ENCODE measurements at places on chromosomes 5 and 9. TPM values are rescaled to one million over a fixed set of nuclear protein-coding genes. Genes with fewer than 3 reads are reported as not detected.

GRCh38 chr5:96125231-96125891 is 163.7 kb upstream of the ELL2 start:
- H3K27me3 ChIP-seq, result no peaks in the 10 kb centered on the region
- no peak overlapping the region for H3K27ac ChIP-seq
- H3K36me3 ChIP-seq, result no peaks in the 10 kb centered on the region
- no peak for DNase-seq
- no peaks in the 10 kb centered on the region for H3K4me1 ChIP-seq

GRCh38 chr9:18543406-18544192 is 69.6 kb downstream of the ADAMTSL1 start:
- no peak overlapping the region for H3K27ac ChIP-seq
- no peaks in the 10 kb centered on the region for H3K36me3 ChIP-seq
- DNase-seq, result no peak
- H3K4me1 ChIP-seq, result no peaks in the 10 kb centered on the region
- no peak overlapping the region for H3K4me3 ChIP-seq

DNA sequence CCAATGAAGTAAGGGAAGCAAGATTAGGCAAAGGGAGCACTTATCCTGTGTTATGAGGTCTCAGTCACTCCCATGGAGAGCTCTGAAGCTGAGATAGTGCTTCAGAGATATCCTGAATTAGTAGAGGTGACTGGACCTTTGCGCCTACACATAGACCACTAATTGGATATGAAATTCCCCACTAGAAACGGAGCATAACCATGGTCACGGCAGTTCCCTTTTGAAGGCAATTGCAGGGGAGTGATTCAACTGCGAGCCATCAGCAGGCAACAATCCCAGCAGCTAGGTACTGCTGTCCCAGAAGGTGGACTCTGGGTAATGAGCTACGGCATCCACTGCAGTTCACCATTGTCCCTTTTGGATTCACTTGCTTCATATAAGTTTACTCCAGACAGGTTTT is 267.7 kb upstream of the RASA1 start:
- no peaks in the 10 kb centered on the region for H3K36me3 ChIP-seq
- H3K27ac ChIP-seq, result no peak overlapping the region
- H3K4me3 ChIP-seq, result no peak overlapping the region
- peaks cover 2% of the 10 kb centered on the region for H3K27me3 ChIP-seq
- no peaks in the 10 kb centered on the region for H3K4me1 ChIP-seq

- no peak for DNase-seq
- no peaks in the 10 kb centered on the region for H3K36me3 ChIP-seq
- no peaks in the 10 kb centered on the region for H3K27me3 ChIP-seq
- no peak overlapping the region for H3K4me3 ChIP-seq
- H3K4me1 ChIP-seq, result no peaks in the 10 kb centered on the region
These were observed 354.3 kb downstream of the RAB3C start for GRCh38 chr5:58937031-58937681.

DNA sequence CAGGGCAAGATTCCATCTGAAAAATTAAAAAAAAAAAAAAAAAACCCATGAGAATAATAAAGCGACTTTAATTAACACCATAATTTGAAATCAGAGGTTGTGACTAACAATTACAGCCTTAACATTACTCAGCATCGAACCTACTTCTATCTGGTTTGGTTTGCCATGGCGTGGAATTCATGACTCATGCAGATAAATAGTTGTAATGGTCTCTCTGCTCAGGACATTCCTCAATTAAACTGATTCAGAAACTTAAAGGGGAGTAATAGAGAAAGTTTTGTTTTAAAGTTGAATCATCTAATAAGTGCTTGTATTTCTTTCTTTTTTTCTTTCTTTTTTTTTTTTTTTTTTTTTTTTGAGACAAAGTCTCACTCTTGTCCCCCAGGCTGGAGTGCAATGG is 135.5 kb downstream of the SPATA31D1 start:
- H3K27me3 ChIP-seq, result no peaks in the 10 kb centered on the region
- no peak overlapping the region for H3K4me3 ChIP-seq
- DNase-seq, result no peak
- H3K27ac ChIP-seq, result no peak overlapping the region
- H3K36me3 ChIP-seq, result no peaks in the 10 kb centered on the region
- no peaks in the 10 kb centered on the region for H3K4me1 ChIP-seq

ITGA1 gene
- total RNA-seq, result 0.47 TPM

- H3K27me3 ChIP-seq, result no peaks in the 10 kb centered on the region
- no peak for DNase-seq
These were observed 89.3 kb downstream of the SEMA5A start for GRCh38 chr5:9456435-9457042.

DNA sequence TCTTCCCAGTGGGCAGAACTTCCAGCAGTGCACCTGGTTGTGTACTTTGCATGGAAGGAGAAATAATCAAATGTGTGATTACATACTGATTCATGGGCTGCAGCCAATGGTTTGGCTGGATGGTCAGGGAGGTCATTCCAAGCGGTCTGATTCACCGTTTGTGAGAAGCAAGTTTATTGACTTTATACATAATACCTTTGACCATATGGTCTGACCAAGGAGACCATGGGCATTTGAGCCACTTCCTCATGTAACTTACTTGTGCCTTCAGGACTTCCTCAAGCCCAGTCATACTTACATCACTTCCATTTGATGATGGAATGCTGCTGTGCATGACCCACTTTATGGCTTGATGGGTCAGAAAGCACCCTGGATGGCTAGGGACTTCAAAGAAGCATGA is 41.1 kb downstream of the DAP start:
- no peak overlapping the region for H3K4me3 ChIP-seq
- no peak for DNase-seq
- peaks cover under 1% of the 10 kb centered on the region for H3K36me3 ChIP-seq
- no peaks in the 10 kb centered on the region for H3K27me3 ChIP-seq
- no peak overlapping the region for H3K27ac ChIP-seq

DNA sequence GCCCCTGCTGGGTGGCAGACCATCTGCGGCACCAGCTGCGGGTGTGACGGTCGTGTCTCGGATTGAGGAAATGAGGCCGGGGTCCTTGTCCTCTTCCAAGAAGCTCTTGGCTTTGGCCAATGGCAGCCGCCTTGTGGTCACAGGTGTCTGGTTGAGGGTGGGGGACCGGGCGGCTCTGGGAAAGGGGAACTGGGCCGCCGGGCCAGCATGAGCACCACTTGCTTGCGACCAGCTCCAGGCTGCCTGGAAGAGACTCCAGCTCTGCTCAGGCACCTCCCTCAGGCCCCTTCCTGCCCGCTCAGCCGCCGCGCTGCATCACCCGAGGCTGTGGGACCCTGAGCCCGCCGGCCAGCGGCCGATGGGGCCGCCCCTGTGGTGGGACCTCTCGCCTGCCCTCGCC is 59.7 kb downstream of the RXRA start:
- no peak overlapping the region for H3K27ac ChIP-seq
- H3K36me3 ChIP-seq, result no peaks in the 10 kb centered on the region

FOXD4L6 gene
- total RNA-seq, result not detected

- H3K4me3 ChIP-seq, result no peak overlapping the region
- no peaks in the 10 kb centered on the region for H3K36me3 ChIP-seq
- H3K27me3 ChIP-seq, result no peaks in the 10 kb centered on the region
- no peak overlapping the region for H3K27ac ChIP-seq
- H3K4me1 ChIP-seq, result no peaks in the 10 kb centered on the region
These were observed 13.8 kb upstream of the PLEKHG4B start for GRCh38 chr5:77957-78804.

DNA sequence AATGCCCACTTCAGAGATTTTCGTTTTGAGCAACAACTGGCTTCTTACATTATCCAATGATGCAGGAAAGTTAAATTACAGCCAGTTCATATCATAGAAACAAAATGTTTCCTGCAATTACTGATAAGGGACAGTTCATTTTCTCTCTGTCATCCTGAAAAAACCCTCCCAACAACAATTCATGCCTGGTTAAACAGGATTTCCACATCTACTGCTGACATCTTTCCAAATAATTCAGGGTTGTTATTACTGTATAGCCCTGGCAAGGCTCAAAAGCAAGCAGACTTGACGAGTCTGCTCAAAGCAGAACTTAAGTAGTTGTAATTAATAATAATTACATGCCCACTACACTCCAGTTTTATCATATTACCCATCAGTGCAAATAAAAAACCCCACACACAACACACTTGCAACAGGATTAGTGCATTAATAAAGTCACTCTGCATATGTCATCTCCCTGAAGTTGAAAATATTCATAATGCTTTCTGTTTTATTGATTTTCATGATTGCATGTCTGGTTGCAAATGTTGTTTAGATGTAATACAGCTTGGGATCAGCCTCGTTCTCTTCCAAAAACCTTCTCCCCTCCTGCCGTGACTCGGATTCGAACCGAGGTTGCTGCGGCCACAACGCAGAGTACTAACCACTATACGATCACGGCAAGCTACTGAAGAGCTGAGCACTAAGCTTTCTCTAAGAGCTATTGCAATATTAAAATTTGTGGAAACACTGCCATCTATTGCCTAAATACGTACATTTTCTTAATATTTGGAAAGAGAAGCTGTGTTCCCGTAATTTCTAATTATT is 119.6 kb upstream of the NFIB start:
- no peaks in the 10 kb centered on the region for H3K4me1 ChIP-seq
- no peak overlapping the region for H3K27ac ChIP-seq
- no peaks in the 10 kb centered on the region for H3K27me3 ChIP-seq
- no peaks in the 10 kb centered on the region for H3K36me3 ChIP-seq
- H3K4me3 ChIP-seq, result no peak overlapping the region
- no peak for DNase-seq

GRCh38 chr5:146883511-146883910 is 5.0 kb upstream of the PPP2R2B start:
- no peaks in the 10 kb centered on the region for H3K27me3 ChIP-seq
- H3K27ac ChIP-seq, result no peak overlapping the region
- no peak for DNase-seq

GRCh38 chr5:103089272-103089671 is 30.7 kb downstream of the GIN1 start:
- H3K4me3 ChIP-seq, result no peak overlapping the region
- H3K27me3 ChIP-seq, result no peaks in the 10 kb centered on the region
- peaks cover 38% of the 10 kb centered on the region for H3K36me3 ChIP-seq
- H3K4me1 ChIP-seq, result no peaks in the 10 kb centered on the region
- no peak for DNase-seq

BTNL8 gene
- not detected for total RNA-seq

GRCh38 chr9:27791311-27791710 is 218.0 kb upstream of the C9orf72 start:
- no peaks in the 10 kb centered on the region for H3K27me3 ChIP-seq
- no peaks in the 10 kb centered on the region for H3K36me3 ChIP-seq
- H3K27ac ChIP-seq, result no peak overlapping the region
- DNase-seq, result no peak
- H3K4me1 ChIP-seq, result no peaks in the 10 kb centered on the region

DNA sequence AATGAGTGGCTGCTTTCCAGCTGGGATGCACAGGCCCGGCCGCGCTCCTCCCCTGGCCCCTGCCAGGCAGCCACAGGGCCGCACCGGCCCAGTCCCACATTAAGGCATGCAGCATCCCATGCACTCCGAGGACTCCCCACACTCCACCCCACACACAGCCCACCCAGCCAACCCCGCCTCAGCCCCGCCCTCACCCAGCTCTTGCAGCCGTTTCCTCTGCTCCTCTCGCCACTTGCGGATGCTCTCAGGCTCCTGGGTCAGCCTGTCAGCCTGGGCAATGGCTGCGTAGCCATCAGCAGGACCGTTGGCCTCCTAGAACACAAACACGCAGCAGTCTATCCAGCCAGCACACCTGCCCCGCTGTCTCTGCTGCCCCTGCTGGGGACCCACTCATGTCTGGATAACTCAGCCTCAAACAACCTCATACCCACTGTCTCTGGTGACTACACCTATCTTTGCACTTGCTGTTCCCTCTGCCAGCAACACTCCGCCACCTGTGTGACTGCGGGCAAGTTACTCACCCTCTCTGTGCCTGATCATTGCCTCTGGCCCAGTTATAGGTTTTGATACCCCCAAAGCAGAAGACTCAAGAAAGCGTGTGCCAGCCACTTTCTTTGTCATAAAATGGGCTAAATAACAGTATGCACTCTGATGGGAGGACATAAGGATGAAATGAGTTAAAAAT is 9.3 kb downstream of the HIGD2A start:
- DNase-seq, result no peak
- peaks cover 9% of the 10 kb centered on the region for H3K36me3 ChIP-seq
- no peak overlapping the region for H3K27ac ChIP-seq
- no peaks in the 10 kb centered on the region for H3K27me3 ChIP-seq
- H3K4me1 ChIP-seq, result no peaks in the 10 kb centered on the region
- no peak overlapping the region for H3K4me3 ChIP-seq

- DNase-seq, result no peak
- no peaks in the 10 kb centered on the region for H3K36me3 ChIP-seq
- peaks cover under 1% of the 10 kb centered on the region for H3K4me1 ChIP-seq
- H3K27ac ChIP-seq, result no peak overlapping the region
- no peaks in the 10 kb centered on the region for H3K27me3 ChIP-seq
- no peak overlapping the region for H3K4me3 ChIP-seq
These were observed 5.7 kb upstream of the ASB6 start for GRCh38 chr9:129647635-129648034.

DNA sequence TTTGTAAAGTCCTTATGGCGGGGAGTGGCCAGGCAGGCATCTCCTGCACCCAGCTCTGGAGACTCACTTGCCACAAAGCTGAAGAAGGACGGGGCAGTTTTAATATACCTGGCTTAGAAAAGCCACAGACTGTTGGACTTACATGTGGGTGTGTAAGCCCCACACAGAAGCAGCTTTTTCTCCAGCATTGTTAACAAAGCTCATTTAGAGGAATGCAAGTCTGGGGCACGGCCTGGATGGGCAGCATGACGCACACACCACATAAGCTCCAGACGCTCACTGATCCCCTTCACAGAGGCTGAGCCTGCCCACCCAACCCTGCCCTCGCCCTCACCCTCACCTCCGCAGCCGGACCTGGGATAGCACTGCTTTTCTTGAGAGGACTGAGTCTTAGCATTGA is 58.0 kb upstream of the PDE8B start:
- no peaks in the 10 kb centered on the region for H3K36me3 ChIP-seq
- DNase-seq, result no peak
- H3K27me3 ChIP-seq, result no peaks in the 10 kb centered on the region
- H3K4me3 ChIP-seq, result no peak overlapping the region
- no peaks in the 10 kb centered on the region for H3K4me1 ChIP-seq

GRCh38 chr5:163569284-163569683 is 63.9 kb downstream of the MAT2B start:
- peaks cover 12% of the 10 kb centered on the region for H3K27me3 ChIP-seq
- peaks cover 15% of the 10 kb centered on the region for H3K4me1 ChIP-seq
- no peaks in the 10 kb centered on the region for H3K36me3 ChIP-seq
- no peak overlapping the region for H3K4me3 ChIP-seq
- DNase-seq, result no peak

DNA sequence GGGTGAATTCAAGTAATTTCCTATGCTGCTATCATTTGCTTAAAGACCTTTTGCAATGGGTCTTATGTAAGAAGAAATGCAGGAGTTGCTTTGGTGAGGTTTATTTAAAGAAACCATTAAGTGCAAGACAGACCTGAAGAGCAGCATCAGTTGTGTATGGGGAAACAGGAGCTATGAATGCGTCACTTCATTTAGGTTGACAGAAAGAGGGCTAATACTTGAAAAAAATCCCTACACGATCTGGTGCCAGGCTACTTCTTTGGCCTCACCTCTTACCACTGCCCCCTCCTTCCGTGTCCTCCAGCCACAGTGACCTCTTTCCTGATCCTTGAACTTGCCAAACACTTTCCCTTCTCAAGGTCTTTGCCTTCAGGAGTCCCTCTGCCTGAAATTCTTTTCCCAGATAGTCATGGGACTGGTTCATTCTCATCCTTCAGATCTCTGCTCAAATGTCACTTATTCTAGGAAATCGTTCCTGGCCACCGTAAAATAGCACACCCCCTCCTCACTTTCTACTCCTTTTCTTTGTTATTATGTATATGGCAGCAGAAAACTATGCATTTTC is 1.4 kb upstream of the JAK2 start:
- no peaks in the 10 kb centered on the region for H3K27me3 ChIP-seq
- peaks cover 28% of the 10 kb centered on the region for H3K4me1 ChIP-seq
- peak overlapping the region; percentile 79 for H3K27ac ChIP-seq
- peak; percentile 5 for DNase-seq
